ENCODE measurements at places on chromosomes 3 and 15.
A peak's percentile ranks its signal among the peaks of the same experiment; 100 is the strongest.

DNA sequence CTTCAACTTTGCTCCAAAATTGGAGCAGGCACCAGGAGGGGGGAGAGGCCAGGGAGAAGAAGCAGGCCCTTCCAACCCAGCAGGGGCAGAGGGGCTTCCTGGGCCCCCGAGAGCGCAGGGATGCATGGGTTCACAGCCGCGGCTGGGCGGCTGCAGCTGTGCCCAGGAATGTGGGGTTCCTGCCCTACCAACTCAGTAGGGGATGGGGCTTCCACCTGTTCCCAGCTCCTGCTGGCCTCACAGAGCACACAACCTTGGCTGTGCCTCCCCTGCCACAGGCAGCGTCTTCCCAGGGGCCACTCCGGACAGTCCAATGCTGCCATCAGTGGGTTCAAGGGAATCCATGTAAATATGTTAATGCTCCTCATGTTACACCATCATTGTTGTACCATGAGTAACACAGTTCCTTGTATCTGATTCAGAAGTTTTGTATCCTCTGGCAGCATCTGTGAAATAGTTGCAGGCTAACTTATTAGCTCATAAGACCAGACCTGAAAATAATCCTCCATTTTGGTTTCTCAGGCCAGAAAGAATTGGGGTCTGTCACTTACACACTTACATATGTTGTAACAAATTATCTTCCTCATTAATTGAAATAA lies 12.1 kb upstream of the SIAH2 start:
- no peak for DNase-seq

- no peak for DNase-seq
These were observed 1.4 kb downstream of the DLG1 start for GRCh38 chr3:197297002-197297401.

GRCh38 chr3:45198264-45199260 lies 27.5 kb downstream of the TMEM158 start:
- no peak for DNase-seq

GRCh38 chr15:73598530-73599160 lies 34.5 kb downstream of the NPTN start:
- DNase-seq: no peak

- DNase-seq: peak; percentile 58
These were observed 66.1 kb downstream of the RPN1 start for GRCh38 chr3:128584412-128585020.

DNA sequence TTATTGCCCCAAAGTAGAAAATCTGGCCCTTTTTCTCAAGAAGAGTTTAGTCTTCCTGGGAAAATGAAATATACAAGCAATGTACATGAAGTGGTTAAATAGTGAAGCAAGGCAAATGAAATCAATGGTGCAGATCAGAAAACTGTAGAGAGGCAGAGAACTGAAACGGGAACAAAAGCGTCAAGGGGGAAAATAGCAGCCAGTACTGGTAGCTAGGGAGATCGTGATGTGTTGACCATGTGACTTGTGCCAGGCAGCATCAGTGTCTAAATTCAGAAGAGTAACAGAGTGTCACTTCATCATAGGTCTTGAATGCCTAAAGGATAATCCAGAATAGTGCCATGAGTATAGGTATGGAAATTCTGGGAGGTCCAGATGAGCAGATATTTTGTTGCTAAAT lies 163.1 kb downstream of the CHL1 start:
- DNase-seq: no peak

DNA sequence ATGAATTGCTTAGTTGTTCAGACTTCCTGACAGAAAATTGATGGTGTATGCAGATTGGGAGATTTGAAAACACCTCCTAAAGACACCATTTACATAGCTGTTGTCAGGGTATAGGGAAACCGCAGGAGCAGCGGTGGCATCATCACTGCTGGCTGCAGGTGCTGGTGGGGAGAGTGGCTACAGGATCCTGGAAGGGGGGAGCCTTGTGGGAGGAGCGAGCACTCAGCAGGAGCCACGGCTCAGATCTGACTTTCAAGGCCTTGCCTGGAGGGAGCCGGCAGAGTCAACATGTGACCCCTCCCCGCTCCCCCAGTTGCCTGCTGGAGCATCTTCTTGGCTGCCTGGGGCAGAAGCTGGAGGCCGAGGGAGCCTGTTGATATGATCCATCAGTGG lies 26.1 kb downstream of the EDEM1 start:
- DNase-seq: no peak

DNA sequence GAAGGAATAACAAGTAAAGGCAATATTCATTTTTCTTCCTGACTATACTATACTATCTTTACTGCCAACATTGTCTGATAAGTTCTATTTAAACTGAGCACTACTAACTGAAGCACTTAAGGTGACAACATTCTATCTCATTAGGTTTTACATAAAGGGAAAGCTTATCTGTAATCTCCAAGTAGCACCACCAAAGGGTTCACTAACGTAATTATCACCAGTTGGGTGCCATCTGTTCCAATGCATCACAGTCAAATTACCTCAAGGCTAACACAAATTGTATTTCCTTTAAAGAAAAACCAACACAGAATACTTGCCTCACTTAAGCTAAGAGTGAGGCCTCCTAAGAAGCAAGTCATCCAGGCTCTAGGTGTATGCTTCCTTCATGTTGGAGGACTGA lies 453.8 kb downstream of the RAP2B start:
- no peak for DNase-seq

- DNase-seq: no peak
These were observed 149.6 kb downstream of the RORA start for GRCh38 chr15:61079529-61079928.

GRCh38 chr3:159884661-159885402 lies 103.8 kb upstream of the IL12A start:
- DNase-seq: no peak

GRCh38 chr3:100496711-100497261 lies 4.4 kb downstream of the TMEM45A start:
- no peak for DNase-seq

- DNase-seq: no peak
These were observed 92.8 kb downstream of the CCNL1 start for GRCh38 chr3:157067114-157067513.

GRCh38 chr3:153252963-153253362 lies 90.9 kb downstream of the RAP2B start:
- DNase-seq: no peak

GRCh38 chr3:134363381-134363755 lies 10.9 kb downstream of the AMOTL2 start:
- DNase-seq: no peak

DNA sequence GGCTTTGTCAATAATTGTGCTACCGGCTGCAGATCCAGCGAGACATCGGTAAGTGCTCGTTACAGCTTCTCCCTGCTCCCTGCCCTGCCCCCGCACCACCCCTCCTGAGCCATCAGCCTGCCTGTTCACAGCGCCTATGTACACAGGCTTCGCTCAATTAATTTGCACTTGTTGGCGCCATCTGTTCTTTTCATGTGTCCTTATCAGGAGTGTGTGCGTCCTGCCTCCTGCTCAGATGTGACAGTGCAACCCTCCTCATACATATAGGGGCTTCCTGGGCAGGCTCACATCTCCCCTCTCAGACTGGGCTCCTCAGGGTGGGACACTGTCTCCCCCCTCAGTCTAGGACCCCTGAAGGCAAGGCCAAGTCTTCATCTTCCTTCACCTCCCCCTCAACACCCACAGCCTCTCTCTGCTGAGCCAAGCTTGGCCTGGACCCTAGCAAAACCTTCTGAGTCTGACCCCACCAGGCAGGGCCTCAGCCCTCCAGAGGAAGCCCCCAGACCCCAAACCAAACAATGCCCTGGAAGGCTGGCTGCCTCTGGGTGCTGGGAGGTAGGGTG lies 54.9 kb downstream of the CYP11A1 start:
- DNase-seq: no peak

DNA sequence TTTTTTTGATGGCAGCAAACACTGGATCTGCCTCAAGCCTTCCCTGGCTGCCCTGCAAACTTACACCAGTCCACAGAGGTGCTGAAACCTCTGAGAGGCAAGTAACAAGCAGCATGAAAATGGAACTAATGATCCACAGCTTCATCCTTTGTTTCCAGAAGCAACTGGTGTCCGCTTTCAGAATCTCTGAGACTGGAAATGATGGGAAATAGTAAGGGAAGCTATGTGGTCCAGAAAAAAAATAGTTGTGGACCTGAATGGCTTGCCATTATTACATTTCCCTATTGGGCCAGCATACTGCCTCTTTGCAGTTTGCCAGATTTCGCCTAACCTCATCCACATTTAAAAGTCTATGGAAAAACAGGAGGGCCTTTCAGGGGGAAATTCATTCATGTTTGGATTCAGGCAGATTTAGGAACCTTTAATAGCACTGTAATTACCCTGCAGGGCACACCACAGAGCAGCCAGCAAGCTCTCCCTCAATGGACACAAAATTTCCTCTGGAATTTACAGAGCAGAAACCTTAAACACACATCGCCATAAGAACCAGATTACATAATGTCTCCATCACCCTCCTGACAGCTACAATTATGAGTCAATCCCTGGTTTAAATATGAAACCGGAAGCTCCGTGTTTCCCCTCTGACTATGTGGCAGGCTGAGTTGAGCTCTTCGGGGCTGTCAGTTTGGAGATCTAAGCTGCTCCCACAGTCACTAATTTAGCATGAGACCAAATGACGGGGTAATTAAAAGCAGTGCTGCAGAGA lies 134.4 kb downstream of the TMCO5A start:
- no peak for DNase-seq

DNA sequence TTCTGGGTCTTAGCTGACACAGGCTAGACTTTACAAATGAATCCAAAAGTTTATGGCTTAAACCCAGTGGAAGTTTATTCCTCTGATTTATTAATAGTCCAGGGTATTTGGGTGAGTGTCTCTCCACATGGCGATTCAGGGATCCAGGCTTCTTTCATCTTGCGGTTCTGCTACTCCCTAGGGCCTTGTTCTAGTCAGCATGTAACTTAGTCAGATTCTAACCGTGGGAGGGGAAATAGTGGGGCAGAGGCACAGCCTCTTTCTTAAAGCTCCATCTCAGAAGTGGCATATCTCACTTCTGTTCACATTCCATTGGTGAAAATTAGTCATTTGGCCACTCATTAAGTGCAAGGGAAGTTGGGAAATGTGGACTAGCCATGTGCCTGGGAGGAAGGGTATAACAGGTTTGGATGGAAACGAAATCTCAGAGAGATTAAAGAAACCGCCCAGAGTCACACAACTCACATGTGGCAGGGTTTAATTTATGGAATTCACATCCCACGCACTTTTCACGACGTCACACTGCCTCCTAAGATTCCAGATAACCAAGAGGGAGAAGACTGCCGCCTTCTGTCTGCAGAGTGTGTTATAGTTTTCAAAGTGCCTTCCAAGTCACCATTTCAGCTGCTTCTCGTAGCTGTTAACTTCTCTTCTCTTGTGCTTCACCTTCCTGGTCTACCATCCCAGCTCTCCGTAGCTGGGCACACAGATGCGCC lies 11.4 kb upstream of the RASGRF1 start:
- DNase-seq: no peak

DNA sequence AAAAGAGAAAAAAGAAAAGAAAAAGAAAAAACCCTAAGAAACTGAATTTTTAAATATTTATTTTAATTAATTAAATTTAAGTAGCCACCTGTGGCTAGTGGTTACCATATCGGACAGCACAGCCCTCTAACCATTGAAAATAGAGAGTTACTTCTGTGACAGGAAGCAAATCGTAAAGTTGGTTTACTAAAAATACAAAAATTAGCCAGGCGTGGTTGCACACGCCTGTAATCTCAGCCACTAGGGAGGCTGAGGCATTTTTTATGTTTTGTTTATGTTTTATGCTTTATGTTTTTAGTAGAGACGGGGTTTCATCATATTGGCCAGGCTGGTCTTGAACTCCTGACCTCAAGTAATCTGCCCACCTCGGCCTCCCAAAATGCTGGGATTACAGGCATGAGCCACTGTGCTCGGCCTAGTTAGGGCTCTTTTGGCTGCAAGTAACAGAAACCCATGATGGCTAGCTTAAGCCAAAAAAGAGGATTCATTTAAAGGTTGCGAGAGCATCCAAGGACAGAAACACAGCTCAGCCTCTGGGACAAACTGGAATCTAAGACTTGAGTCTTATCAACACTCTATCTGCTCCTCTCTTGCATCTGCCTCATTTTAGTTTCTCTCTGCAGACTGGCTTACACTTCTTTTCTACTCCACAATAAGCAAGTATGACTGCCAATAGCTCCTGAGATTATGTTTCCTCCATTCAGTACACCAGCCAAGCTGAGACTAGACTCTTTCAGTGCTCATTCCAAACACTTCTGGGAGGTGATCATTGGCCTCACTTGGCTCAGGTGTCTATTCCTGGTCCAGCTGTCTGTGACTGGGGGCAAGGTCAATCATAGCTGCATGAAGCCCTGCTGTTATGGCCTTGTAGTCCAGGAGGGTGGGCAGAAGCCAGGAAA lies 6.8 kb upstream of the SKIL start:
- no peak for DNase-seq

GRCh38 chr15:46707452-46707851 lies 1009.9 kb upstream of the SEMA6D start:
- no peak for DNase-seq

DNA sequence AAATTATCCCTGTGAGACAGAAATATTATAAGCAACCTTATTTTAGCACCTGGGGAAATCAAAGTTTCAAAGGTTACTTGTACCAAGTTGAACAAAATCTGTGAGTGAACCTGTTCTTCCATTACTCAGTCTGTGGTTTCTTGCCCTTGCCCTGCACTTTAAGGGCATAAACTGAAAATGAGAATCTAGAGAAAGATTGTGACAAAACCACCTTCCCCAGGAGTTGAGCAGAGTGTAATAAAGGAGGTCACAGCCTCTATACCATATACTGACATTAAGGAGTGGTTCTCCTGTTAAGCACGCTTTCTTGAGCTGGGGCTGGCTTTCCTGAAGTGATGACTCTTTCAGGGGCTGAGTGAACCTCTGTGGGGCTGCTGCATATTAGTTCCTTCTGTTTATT lies 143.4 kb downstream of the PDCD6IP start:
- no peak for DNase-seq

GRCh38 chr15:70242951-70243685 lies 145.4 kb upstream of the TLE3 start:
- DNase-seq: no peak

DNA sequence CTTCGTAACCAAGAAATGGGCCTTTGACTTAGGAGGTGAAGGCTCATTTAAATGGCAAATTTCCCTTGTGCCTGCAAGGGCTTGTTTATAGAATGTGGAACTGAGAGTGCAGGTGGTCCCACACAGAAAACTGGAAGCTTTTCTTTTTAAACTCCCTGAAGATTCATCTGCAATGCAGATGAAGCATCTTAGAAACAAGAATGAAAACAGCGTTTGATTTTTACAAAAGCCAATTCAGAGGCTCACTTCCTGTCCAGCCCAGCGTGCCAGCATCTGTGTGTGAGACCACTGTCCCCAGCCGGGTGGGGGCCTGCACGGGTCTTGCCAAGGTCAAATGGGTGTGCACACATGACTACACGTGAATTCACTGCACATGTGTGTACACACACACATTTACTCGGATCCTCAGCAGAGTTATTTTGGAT lies 94.7 kb downstream of the LINGO1 start:
- no peak for DNase-seq

GRCh38 chr3:136021803-136022202 lies 56.3 kb downstream of the PPP2R3A start:
- no peak for DNase-seq

GRCh38 chr3:165624761-165625160 lies 212.5 kb downstream of the BCHE start:
- DNase-seq: no peak

All from NCI-H1930 (cell line).